ENCODE measurements at places on chromosomes 5 and 9.
A peak's percentile ranks its signal among the peaks of the same experiment; 100 is the strongest.

GRCh38 chr5:61467766-61468482, 135.9 kb downstream of the ZSWIM6 start:
- H3K4me3 ChIP-seq = no peak overlapping the region
- peaks cover 4% of the 10 kb centered on the region for H3K4me1 ChIP-seq
- peak overlapping the region; percentile 26 for H3K27ac ChIP-seq

- no peak overlapping the region for H3K4me3 ChIP-seq
- H3K27me3 ChIP-seq = no peaks in the 10 kb centered on the region
- no peak overlapping the region for H3K27ac ChIP-seq
Measured at GRCh38 chr5:35151146-35151920, 79.0 kb downstream of the PRLR start.

DNA sequence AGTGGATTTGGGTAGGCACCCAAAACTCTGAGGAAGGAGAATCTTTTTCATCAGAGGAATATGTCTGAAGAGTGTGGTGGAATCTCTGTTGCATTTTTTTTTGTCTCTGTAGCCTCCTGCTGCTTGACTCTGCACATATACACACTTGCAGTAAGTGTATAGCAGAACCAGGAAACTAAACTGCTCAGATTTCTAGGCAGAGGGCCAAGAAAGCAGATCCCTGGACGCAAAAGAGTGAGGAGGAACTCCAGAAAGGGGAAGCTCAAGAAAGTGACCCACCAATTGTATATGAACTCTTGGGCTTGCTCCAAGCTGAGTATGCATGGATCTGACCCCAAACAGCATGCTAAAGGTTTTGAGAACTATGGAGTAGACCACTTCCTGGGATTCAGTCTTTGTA, 181.8 kb downstream of the GADD45G start:
- H3K4me3 ChIP-seq = no peak overlapping the region
- no peaks in the 10 kb centered on the region for H3K36me3 ChIP-seq
- H3K4me1 ChIP-seq = no peaks in the 10 kb centered on the region
- DNase-seq = peak; percentile 62
- H3K27ac ChIP-seq = no peak overlapping the region

GRCh38 chr5:7745882-7746610, 104.9 kb downstream of the CFAP90 start:
- H3K36me3 ChIP-seq = no peaks in the 10 kb centered on the region
- no peaks in the 10 kb centered on the region for H3K4me1 ChIP-seq
- no peak overlapping the region for H3K4me3 ChIP-seq

DNA sequence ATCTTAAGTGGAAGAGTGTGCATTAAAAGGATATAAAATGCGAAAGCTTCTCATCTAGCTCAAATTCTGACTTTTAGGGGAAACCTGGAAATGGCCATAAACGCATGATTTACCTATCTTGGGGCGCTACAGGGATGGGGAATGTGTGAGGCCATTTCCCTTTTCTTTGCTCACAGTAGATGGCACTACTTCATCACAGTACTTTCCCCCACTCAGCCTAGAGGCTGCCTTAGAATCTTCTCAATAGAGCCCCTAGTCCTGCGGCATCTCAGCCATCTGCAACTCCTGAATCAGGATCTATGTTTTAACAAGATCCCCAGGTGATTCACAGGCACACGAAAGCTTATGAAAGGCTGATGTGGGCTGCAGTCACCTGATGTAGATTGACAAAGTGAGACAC, 110.8 kb downstream of the LHFPL2 start:
- no peak for DNase-seq
- no peak overlapping the region for H3K4me3 ChIP-seq

Data from colonic mucosa (tissue), 4 donors.